Muscle of arm (tissue), 14 donors: ENCODE measurements at places on chromosomes 5 and 9.

- no peak for DNase-seq
Observed at GRCh38 chr9:81981883-81982282, 6.7 kb upstream of the SPATA31D1 start.

GRCh38 chr5:1516615-1517601 lies 6.9 kb downstream of the LPCAT1 start:
- no peak for DNase-seq

- DNase-seq: no peak
Observed at GRCh38 chr9:90807006-90807405, 5.4 kb downstream of the SYK start.

DNA sequence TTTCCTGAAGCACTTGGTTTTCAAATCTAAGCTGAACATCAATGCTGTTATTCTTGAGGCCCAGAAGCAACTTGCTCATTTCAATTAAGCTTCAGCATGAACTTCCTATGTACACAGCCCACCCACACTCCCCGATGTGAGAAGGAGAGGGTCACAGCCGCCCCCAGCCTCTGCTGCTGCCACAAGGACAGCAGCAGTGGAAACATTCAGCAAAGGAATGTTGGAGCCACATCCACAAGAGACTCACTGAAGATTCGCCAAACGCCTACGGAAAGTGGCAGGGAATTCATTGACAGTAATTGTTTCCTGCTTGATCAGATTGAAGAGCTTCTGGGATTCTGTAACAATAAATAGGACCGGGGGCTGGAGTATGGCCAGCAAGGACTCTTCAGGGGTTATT lies 2.9 kb downstream of the TGFBI start:
- no peak for DNase-seq

DNA sequence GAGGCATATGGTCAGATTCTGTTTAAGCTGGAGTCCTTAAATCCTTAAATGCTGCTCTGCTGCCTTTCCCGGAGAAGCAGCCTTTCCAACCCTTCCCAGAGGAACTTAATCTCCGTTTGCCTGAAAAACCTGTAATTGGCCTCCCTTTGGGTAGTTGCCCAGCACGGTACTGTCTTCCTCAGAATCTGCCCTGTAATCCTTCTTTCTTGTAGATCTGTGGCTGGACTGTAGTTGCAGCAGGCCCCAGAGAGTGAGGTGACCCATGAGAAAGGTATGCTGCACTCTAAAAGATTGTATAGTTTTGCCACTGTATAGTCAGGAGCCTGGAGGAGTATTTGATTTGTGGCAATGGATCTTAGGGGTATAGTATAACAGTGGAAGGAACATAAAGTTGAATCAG lies 11.7 kb downstream of the SPIN1 start:
- DNase-seq: no peak

- no peak for DNase-seq
Observed at GRCh38 chr5:135391869-135392255, 7.2 kb downstream of the MACROH2A1 start.

- peak; percentile 48 for DNase-seq
Observed at GRCh38 chr5:55897905-55898304, 46.7 kb downstream of the IL31RA start.

GRCh38 chr9:114078021-114078780 lies at the start of gene AMBP:
Gene AMBP, minus strand, starts transcription at chr9:114078300. Its CDS starts 91 bp downstream, at chr9:114078209.
- no peak for DNase-seq

GRCh38 chr9:5652821-5653220 lies 23.9 kb downstream of the RIC1 start:
- DNase-seq: no peak

- no peak for DNase-seq
Observed at GRCh38 chr5:64773533-64773932, 4.8 kb downstream of the CWC27 start.

DNA sequence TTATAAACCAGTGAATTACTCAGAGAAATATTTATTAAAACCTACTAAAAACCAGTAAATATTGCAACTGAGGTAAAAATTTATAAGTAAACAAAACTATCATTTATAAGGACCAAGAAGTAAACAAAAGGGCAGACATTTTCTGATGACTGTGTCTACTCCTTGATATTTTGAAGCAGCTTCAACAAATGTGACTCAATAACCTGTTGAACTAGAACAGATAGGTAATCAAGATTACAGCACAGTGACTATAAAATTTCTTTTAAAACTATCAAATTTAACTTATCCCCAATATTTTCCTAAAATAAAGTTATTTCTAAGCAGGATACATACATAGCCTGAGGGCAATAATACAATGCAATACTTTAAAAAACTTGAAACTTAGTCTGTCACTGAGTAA lies 12.8 kb downstream of the ANKRA2 start:
- DNase-seq: no peak

DNA sequence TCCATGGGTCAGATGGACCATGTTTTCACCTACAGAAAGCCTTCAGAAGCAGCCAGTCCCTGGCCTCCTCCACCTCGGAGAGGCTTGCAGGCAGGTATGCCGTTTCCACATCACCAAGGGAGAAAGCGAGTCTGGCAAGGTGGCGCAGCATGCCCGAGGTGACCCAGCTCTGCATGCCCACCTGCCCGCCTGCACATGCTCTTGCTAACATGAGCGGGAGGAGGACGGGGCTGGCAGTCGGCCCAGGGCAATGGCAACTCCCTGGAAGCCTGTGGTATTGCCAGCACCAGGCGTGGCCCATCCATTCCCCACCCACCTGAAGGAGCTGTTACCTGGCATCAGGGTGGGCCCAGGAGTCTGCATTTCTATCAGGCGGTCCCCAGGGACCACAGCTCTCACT lies 3.3 kb upstream of the NINJ1 start:
- no peak for DNase-seq

DNA sequence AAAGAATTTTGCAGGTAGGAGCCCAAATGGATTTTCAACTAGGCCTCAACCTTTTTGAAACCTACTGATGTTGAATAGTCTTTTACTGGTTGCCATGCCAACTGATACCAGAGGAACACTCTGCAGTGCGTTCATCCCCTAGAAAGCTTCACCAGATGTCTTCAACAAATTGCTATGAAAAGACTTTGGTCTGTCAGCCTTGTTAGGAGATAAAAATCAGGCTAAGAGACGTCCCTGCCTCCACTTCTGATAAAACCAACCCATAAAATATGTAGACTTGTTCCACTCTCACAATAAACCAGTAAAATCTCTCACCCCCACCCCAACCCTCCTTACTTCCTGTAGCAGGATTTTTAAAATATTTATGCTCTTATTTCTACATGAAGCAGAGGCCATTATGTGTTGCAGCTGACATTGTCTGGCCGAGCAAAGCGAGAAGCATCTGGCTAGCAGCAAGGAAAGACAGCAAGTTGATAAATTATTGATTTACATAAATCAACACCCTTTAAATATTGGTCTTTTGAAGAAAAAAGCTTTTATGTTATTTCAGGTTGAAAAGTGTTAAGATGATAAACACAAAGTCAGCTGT lies 428.7 kb downstream of the ISL1 start:
- no peak for DNase-seq

DNA sequence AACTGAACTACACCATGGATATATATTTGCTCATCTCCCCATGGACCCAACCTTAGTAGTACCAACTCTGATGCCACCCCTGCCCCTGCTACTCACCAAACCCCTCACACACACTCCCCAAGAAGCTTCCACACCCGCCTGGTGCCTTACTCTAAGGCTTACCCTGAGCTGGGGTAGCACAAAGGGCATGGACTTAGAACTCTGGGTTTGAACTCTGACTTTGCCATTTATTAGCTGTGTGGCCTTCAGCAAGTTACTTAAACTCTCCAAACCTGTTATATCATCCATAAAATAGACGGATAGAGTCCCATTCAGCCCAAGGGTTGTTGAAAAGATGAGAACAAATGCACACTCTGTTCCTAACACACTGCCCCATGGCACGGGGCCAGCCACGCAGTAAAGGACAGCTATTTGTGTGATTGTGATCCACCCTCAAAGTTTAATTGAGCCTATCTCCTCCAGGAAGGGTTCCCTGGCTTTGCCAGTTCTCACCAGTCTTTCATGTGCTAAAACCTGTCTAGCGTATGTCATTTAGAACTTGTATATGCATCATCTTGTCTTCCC lies 111.0 kb downstream of the KLHL3 start:
- DNase-seq: no peak

DNA sequence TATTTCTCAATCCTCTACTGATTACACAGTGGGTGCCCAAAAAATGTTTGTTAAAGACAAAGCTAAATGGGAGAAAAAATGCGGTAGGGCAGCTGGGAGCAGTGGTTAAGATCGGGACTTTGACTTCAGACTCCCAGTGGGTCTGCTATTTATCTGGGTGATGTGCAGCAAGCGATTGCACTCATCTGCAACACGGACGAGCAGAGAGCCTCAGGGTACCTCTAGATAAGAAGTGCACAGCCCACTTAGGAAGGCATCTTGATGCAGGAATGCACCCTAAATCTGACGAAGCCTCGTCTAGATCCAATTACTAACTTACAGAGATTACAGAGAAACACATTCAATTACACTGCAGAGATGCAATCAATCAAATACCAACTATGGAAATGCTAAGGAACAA lies 4.0 kb downstream of the MAPK9 start:
- no peak for DNase-seq

GRCh38 chr5:80698369-80698768 lies 43.6 kb upstream of the DHFR start:
- no peak for DNase-seq

DNA sequence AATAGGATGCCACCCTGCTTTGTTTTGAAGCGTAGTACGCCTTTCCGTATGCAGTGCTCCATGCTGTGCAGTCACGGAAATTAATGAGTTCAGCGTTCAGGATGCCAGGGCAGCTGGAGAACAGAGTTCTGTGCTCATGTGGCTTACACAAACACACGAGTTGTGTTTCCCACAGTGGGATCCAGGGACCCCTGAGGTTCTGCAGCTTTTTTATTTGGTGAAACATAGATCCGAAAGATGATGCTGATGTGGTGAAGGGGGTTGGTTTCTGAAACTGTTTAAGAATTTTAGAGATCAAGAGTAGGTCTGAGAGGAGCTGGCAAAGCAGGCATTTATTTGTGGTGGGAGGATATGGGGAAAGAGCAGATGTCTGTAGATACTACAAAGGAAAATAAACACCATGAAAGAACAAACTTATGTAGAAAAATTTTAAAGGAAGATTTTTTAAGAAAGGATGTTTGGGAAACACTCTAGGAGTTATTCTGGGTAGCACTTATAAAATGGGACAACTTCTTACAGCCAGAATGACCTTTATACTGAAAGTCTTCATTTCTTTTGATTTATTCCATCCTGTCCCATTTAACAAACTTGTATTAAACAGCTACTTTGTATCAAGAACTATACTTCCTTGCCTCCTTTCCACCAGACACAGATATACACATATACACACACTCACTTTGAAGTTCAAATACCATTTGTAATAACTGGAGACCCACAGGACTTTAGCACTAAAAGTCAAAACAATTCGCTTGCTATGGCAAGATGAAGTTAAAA lies 52.7 kb downstream of the ITGA1 start:
- DNase-seq: no peak

DNA sequence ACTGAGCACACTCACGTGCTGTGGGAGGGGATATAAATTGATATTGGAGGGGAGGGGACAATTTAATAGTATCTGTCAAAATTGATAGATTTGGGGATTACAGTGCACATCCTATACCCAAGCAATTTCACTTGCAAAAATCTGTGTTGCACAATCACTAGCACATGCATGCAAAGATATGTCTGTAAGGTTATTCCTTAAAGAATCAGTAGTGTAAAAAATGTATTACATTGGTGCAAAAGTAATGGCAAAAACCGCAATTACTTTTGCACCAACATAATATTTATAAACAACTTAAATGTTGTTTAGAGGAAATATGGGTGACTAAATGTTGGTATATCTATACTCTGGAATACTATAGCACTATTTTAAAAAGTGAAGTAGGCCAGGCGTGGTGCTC lies 108.7 kb downstream of the LHX2 start:
- no peak for DNase-seq

DNA sequence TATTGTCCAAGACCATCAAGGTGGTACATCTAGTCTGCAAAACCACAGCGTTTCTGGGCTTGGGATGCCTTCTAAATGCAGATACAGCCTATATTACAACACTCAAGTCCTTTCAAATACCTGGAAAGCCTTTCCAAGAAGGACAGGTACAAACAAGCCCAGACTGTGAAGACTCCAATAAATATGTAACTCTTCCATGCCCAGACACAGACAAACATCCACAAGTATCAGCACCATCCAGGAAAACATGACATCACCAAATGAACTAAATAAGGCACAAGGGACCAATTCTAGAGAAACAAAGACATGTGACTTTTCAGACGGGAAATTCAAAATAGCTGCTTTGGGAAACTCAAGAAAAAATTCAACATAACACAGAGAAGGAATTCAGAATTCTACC lies 152.7 kb upstream of the POC5 start:
- no peak for DNase-seq

DNA sequence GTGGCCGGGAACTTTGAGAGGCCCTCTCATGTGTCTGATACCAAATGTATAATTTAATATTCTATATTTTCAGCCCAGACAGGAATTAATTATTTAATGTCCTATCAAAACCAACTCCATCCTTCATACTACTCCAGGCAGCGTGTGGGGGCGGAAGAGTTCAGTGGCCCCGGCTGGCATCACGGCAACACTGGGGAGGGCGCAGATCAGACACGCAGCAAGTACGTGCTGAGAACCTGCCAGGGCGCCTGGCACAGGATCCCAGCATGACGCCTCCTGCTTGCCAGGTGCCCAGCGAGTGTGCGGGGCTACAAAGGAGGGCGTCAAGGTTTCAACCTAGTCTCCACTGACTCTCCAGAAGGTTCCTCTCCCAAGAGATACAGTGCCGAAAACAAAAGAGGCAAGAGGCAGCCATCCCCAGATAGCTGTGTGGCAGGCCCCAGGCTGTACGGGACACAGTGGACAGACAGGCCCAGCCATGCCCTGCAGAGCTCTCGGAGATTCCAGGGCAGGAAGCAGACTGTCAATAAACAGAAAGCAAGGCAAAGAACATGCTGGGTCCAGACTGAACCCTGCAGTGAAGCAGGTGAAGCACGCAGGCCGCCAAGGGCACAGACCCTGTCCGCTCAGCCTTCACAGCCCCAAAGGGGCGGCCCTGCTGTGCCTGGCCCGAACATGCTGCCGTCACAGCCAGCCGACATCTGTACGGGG lies 110.3 kb downstream of the VAV2 start:
- no peak for DNase-seq

DNA sequence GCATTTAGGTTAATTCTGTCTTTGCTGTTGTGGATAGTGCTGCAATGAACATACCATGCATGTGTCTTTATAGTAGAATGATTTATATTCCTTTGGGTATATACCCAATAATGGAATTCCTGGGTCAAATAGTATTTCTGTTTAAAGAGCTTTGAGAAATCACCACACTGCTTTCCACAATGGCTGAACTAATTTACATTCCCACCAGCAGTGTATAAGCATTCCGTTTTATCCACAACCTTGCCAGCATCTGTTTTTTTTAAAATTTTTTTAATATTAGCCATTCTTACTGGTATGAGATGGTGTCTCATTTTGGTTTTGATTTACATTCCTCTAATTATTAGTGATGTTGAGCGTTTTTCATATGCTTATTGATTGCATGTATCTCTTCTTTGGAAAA lies 15.5 kb upstream of the TARS1 start:
- no peak for DNase-seq
